ENCODE measurements at places on chromosomes 6 and 20.

DNA sequence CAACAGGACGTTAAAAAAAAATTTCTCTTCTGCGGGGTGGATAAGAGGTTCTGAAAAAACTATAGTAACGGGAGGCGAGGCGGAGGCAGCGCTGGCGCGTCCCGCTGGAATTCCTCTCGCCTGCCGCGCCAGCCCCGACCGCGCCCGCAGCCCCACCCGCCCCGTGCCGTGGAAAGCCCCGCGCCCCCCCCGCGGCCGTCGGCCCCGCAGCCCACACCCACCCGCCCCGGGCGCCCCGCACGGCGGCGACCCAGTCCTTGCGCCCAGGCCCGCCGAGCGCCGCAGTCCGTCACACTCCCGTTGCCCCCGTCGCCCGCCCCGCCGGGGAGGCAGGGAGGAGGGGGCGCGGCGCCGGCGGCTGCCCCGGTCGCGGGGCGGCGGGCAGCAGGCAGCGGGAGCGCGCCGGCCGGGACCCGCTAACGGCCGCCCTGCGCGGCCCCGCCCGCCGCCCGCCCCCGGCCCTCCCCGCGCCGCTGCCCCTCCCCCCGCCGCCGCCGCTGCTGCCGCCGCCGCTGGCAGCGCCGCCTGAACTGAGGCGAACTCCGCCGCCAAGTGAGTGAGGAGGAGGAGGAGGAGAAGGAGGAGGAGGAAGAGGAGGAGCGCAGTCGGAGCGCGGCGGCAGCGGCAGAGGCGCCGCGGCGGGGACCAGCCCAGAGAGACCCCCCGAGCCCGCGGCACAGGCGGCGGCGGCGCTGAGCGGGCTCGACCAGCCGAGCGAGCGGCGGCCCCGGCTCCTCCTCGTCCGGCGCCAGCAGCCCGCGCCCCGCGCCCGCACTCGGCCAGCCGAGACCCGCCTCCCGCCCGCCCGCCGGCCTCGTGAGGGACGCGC lies at the start of gene QKI:
TSS of gene QKI (plus strand) at position 602 of the 829 bp plus-strand sequence. CDS start 476 bp downstream, outside the sequence.
- peak; percentile 73 for DNase-seq

DNA sequence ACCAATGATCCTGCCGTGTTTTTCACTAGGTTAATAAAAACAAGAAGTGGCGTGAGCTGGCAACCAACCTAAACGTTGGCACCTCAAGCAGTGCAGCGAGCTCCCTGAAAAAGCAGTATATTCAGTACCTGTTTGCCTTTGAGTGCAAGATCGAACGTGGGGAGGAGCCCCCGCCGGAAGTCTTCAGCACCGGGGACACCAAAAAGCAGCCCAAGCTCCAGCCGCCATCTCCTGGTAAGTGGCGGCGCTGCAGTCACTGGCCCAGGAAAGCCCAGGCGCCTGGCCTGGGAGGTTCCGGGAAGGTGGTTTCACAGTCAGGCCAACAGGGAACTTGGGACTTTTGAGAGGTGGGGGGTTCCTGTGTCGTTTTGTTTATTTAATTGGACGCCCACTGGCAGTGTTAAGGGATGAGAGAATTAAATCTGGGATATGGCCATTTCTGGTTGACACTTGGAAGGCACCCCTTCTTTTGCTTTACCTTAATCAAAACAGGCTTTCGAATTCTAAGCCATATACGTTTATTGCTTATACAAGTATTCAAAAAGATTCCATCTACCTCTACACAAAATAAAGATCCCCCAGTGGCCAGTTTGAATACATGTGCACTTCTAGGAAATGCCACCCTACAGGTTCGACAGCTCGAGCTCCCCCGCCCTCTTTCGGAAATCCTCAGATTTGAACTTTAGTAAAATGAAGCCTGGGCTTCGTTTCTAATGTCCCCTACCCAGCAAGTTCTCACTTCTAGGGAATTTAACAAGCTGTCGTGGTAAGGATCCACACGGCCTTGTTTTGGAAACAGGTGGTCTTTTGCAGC lies 138.9 kb downstream of the TMEM242 start:
- DNase-seq, result peak; percentile 68

GRCh38 chr6:4677011-4677750 lies 99.0 kb upstream of the CDYL start:
- DNase-seq, result no peak

- DNase-seq, result no peak
Observed at GRCh38 chr6:12068899-12069557, 56.9 kb downstream of the HIVEP1 start.

- no peak for DNase-seq
Observed at GRCh38 chr6:109059571-109060021, 35.0 kb downstream of the SESN1 start.

Data from endothelial cell (in vitro differentiated cells).